ENCODE measurements at places on chromosomes 16 and 17.

- no peak for DNase-seq
Observed at GRCh38 chr16:79638386-79638785, 37.8 kb upstream of the MAF start.

DNA sequence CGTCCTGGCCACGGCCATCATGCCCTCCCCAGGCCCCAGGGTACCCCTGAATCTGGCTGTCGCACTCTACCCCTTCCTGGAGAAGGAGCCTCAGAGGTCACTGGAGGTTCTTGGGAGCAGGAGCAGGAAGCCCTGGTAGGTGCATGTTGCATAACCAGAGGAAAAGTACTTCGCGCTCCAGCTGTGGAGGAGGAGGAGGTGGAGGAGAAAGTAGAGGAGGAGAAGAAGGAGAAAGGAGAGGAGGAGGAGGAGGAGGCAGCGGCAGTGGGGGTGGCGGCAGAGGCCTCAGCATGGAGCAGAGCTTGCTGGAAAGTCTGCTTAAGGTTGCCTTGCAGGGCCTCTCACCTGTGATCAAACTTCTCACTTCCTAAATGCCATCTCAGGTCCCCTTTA, 61.8 kb downstream of the BAIAP2 start:
- peak; percentile 56 for DNase-seq

DNA sequence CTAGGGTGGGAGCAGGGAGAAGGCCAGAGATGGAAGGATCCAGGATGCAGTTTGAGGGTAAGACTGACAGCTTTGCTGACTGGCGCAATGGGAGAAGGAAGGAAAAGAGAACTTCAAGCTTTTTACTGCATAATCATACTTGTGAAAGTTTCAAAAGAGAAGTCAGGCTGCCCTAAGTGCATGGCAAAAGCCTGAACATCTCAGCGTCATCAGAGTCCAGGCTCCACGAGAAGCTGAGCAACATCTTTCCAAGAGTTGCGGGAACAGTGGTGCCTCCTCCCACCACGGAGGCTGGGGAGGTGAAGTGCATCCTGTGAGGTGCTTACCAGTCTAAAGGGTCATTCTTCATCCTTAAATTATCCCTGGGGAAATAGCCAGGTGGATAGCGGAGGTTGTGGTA, 26.9 kb upstream of the SLC38A8 start:
- DNase-seq, result no peak

- no peak for DNase-seq
Observed at GRCh38 chr16:84941921-84942320, 69.4 kb downstream of the ZDHHC7 start.

DNA sequence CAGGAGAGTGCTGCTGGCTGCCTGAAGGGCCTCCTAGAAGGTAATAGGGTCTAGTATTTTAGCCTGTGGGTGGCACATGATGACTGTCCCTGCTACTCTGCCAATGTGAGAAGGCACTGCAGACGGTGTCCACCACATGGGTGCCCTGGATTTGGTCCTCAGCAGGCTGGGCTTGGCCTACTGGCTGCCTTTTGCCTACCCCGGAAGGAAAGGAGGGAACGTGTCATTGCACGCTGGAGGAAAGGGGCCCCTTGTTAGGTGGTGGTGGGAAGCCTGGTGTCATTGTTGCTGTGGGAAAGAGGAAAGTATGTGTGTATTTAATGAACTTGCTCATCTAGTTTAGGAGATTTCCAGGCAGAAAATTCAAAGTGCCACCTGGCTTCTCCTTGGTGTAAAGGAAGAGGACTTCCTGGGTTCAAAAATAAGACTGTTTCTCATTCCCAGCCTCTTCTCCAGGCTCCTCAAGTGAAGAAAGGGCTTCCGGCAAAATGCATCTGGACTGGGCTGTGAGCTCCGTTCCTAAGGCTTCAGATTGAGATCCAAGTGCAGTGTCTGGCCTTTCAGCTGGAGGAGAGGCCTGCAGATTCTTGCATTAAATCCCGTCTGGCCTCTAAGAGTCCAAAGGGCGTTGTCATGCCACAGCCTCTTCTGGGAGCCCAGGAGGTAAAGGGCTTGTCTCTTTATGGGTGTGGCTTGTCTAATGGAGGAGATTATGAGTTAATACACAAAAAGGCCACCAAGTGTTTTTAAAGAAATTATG, 55.1 kb downstream of the RPTOR start:
- DNase-seq, result no peak

GRCh38 chr17:75516619-75517296, 430 bp downstream of the TSEN54 start:
- peak; percentile 69 for DNase-seq

GRCh38 chr16:59878479-59878878, 1144.4 kb upstream of the GOT2 start:
- no peak for DNase-seq

- DNase-seq, result no peak
Observed at GRCh38 chr16:58449306-58449705, 50.6 kb upstream of the NDRG4 start.

DNA sequence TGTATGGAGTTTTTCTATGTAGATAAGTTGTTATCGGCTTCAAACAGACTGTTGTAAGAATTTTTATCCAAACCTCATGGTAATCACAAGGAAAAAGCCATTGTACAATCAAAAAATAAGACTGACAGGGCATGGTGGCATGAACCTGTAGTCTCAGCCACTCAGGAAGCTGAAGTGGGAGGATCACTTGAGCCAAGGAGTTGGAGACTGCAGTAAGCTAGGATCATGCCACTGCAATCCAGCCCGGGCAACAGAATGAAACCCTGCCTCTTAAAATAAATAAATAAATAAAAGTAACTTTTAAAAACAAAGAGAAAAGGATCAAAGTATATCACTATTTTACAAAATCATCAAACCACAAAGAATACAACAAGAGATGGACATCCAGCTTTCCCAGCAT, 14.4 kb downstream of the OR1A1 start:
- DNase-seq, result no peak

DNA sequence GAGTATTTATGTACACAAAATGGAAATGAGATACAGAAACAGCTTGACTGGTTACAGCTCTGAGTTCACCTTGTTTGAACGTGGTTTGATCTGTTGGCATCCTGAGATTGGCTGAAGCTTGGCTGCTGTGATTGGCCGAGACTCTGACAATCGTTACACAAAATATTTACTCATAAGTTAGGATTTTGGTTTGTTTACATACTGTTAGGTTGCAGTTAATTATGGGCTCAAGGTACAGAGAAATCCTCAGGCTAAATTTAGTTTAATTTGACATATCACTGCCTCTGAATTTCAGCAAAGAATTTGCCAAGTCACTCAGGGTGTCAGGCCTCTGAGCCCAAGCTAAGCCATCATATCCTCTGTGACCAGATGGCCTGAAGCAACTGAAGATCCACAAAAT, 227.3 kb downstream of the COPRS start:
- no peak for DNase-seq

DNA sequence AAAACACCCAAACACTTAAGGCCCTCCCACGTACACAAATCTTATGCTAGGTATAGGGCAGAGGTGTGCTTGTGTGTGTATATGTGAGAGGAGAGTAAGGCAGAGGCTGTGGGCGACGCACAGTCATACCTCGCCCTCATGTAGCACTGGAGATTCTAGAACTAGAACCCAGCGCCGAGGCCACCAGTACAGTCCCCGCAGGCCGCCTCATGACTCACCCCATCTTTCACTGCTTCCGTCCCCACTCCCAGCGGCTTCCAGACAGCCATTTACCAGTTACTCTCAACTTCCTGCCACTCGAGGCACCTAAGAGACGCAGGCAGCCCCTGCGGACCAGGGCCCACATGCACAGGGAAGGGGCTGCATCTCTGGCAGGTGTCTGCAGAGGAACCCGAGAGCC, 23.2 kb upstream of the CYTH1 start:
- no peak for DNase-seq

DNA sequence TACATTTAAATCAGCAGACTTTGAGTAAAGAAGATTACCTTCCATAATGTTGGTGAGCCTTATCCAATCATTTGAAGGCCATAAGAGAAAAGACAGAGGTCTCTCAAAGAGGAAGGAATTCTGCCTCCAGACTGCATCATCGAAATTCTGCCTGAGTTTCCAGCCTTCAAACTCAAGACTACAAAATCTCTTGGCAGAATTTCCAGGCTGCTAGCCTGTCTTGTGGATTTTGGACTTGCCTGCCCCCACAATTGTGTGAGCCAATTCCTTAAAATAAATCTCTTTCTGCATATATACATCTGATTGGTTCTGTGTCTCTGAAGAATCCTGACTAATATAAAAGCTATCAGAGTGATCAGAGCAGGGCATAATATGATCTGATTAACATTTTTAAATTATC, 216.6 kb upstream of the CPHXL start:
- DNase-seq, result no peak

DNA sequence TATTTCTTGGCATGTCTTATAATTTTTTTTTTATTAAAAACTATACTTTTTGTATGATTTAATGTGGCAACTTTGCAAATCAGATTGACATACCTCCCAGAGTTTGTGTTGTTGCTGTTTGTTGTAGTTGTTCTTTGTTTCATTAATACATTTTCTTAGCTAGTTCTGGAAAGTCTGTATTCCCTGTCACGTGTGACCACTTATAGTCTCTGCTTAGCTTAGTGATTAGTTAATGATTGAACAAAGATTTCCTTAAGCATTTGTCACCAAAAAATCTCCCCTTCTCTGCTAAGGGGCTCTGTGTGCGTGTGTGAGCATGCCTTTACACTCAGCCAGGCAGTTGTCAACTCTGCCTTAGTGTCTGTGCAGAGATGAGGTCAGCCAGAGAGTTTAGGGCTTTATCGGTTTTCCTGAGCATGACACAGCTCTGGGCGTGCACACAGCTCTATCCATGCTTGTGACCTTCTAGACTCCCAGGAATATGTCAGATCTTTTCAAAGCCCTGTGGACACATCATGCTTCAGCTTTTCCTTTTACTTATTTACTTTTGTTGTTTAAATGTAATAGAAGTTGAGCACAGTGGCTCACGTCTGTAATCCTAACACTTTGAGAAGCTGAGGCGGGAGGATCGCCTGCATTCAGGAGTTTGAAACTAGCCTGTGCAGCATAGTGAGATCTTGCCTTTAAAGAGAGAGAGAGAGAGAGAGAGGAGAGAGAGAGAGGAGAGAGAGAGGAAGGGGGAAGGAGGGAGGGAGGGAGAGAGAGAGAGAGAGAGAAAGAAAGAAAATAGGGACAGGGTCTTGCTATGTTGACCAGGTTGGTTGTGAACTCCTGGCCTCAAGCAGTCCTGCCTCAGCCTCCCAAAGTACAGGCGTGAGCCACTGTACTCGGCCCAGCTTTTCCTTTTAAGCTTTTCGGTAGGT, 21.9 kb downstream of the DNAI2 start:
- DNase-seq, result no peak

DNA sequence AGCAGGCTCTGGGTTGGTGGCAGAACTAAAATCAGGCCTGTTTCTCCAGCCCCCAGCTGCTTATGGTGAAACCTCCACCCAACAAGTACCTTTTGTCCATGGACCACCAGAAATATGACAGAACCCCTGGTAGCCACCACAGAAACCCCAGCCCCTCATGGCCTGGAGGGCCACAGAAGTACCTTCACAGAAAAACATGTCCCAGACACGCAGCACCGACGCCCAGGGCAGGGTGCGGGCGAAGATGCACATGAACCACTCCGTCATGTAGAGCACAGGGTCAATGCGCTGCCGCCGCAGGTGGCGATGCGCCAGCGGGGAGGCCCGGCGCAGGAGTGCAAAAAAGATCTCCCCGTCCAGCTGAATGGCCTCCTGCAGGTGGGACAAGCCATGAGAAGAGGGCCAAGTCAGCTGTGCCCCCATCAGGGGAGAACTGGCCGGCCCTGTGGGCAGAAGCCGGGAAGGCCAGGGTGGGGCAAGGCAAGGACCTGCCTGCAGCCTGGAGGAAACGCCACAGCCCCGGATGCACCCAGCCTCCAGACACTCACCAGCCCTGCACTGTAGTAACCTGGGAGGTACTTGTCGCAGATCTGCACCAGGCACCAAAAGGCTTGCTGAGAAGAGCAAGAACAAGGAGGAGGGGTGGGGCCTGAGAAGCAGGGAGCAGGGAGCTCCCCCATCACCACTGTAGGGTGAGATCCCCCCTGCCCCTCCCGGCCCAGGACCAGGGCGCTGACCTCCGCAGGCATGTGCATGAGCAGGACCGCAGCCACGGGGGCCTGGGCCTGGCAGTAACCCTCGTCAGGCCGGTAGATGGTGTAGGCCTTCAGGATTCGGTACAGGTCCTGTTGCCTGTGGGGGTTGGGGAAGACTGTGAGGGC, 4.1 kb upstream of the CD2BP2 start:
- no peak for DNase-seq

GRCh38 chr17:44076716-44077594, 6.4 kb downstream of the G6PC3 start:
- peak; percentile 17 for DNase-seq

- DNase-seq, result no peak
Observed at GRCh38 chr17:41538565-41538991, 10.5 kb upstream of the KRT19 start.

DNA sequence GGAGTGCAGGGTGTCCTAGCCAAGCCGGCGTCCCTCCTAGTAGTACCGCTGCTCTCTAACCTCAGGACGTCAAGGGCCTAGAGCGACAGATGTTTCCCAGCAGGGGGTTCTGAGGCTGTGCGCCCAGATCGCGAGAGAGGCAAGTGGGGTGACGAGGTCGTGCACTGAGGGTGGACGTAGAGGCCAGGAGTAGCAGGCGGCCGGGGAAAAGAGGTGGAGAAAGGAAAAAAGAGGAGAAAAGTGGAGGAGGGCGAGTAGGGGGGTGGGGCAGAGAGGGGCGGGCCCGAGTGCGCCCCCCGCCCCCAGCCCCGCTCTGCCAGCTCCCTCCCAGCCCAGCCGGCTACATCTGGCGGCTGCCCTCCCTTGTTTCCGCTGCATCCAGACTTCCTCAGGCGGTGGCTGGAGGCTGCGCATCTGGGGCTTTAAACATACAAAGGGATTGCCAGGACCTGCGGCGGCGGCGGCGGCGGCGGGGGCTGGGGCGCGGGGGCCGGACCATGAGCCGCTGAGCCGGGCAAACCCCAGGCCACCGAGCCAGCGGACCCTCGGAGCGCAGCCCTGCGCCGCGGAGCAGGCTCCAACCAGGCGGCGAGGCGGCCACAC, at the start of gene MMP2:
Gene MMP2, plus strand, starts transcription at position 372 of the 603 bp plus-strand sequence. CDS start 282 bp downstream, outside the sequence.
- DNase-seq, result peak; percentile 84

DNA sequence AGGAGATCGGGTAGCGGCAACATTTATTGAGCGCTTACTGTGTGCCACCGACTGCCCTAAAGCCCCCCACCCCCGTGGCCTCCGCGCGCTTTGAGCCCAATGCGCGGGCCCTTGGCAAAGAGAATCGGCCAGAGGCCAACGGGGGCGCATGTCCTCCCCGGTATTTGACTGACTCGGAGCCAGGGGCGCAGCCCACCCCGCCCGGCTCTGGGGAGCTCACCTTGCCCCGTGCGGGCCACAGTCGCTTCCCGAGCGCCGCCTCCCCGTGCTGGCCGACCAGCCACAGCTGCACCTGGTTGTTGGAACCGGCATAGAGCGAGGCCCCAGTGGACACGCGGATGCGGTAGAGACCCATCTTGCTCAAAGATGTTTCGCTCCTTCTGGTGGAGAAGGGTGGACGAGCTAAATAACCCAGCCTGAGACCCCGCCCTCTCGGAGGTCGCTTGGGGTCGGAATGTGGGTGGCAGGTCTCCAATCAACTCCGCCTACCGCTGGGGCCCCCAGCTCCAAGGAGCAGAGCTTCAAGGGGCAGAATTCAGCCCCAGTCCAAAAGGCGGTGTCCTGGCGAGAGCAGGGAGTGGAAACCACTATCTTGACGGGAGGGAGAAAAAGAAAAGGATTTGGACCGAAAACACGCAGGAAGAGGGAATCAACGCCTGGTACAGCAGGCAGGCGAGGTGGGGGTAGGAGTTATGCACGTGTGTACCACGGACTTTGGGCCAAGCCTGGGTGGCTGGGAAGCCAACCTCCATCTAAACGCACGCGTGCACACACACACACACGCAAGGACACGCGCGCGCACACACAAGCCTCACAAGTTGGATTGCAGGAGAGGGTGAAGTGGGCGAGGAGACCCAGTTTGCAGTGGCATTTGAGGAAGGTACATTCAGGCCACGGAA, at the start of gene ALOX15:
Gene ALOX15, minus strand, starts transcription at position 382 of the 899 bp plus-strand sequence. Its CDS starts 27 bp downstream, at position 355.
- DNase-seq, result no peak
